Stimulated activated CD4-positive, alpha-beta T cell treated with anti-CD3 and anti-CD28 coated beads, Interleukin-15, amount 100 ng/mL, for 48 hours (primary cell): ENCODE measurements at places on chromosomes 2 and 18.

GRCh38 chr2:156792242-156792840, 356.2 kb downstream of the GPD2 start:
- no peak for DNase-seq

DNA sequence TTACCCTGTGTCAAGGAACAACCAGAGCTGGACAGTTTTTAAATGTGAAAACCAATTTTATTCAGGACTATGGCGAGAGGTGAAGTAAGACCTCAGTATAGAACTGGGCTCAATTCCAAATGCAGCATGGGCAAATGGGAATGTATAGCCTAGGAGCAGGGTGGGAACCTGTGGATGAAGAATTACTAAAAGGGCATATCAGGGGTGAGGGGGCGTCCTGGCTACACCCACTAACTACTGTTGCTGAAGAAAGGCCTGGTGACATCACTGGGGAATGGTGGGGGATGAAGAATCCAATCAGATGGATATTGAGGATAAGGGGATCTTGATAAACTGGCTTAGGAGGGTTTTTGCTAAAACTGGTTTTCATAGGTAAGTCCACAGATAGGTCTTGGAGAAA, 27.3 kb upstream of the IL37 start:
- DNase-seq, result no peak

DNA sequence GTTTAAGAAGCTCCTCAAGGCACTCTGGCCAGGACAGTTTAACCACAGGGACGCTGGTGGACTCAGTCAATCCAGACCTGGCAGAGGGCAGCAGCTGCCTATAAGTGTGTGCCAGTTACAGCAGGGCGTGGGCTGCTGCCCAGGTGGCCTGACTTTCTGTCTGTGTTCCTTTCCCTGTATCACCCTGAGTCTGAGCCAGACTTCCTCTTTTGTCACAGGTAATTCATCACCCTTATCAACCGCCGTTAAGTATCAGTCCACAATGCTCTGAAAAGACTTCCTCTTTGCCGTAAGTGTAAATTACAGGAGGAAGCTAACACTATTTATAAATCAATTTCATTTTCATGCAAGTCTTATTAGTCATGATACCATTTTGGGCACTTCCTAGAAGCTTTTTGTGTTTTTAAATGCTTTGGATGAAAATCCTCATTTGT, 7.0 kb downstream of the LPIN1 start:
- DNase-seq, result no peak

GRCh38 chr2:75641587-75641986, 5.0 kb upstream of the MRPL19 start:
- DNase-seq, result no peak

- no peak for DNase-seq
Observed at GRCh38 chr18:55509631-55510324, 78.2 kb downstream of the TCF4 start.

GRCh38 chr18:40949114-40949950, 1005.7 kb upstream of the PIK3C3 start:
- DNase-seq, result no peak

- no peak for DNase-seq
Observed at GRCh38 chr2:180660881-180661685, 319.3 kb upstream of the UBE2E3 start.
